ENCODE measurements at places on chromosomes 2 and 18.

DNA sequence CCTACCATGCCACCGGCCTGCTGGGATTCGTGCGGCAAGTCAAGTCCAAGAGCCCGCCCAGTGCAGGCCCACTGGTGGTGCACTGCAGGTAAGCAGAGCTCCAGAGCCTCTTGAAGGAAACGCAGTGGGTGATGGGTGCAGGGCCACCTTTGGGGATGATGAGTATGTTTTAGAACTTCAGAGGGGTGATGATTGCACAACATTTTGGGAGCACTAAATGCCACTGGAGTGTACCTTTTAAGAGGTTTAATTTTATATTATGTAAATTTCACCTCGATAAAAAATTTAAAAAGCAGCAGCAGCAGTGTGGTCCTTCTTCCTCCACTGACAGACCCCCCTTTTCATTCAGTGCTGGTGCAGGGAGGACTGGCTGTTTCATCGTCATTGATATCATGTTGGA, 233.1 kb upstream of the RAB12 start:
- no peak for DNase-seq

DNA sequence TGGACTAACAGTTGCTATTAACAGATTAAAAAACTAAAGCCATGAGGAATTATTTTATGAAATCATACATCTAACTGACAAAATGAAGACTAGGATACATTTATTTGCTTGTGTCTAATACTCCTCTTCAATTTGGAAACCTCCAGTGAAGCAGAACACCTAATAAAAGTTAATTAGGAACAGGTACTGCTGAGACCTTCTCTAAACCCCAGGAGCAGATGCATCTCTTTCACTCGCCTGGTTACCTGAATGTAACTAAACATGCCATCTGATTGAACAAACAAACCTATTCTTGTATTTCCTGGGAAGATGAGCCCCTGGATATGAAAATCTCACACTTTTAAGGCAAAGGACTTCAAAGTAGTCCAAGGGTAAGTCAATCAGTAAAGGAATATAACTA, 898.2 kb downstream of the NRXN1 start:
- no peak for DNase-seq

GRCh38 chr2:168416555-168416954, 39.5 kb upstream of the CERS6 start:
- DNase-seq, result no peak

DNA sequence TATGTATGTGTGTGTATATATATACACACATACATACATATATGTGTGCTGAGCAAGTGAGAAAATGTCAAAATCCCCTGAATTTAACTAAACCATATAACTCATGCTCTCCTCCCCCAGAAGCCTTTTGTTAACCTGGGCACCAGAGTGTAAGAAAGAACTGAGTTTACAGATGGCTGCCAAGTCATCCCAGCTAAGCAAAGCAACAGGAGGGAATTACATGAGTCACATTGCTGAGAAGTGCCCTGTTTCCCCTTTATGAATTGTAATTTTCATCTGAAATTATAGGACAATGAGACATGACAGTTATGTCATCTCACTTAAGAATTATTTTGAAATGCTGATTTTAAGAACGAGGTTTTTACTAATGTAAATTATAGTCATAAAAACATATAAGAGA, 29.9 kb downstream of the SCN7A start:
- no peak for DNase-seq

DNA sequence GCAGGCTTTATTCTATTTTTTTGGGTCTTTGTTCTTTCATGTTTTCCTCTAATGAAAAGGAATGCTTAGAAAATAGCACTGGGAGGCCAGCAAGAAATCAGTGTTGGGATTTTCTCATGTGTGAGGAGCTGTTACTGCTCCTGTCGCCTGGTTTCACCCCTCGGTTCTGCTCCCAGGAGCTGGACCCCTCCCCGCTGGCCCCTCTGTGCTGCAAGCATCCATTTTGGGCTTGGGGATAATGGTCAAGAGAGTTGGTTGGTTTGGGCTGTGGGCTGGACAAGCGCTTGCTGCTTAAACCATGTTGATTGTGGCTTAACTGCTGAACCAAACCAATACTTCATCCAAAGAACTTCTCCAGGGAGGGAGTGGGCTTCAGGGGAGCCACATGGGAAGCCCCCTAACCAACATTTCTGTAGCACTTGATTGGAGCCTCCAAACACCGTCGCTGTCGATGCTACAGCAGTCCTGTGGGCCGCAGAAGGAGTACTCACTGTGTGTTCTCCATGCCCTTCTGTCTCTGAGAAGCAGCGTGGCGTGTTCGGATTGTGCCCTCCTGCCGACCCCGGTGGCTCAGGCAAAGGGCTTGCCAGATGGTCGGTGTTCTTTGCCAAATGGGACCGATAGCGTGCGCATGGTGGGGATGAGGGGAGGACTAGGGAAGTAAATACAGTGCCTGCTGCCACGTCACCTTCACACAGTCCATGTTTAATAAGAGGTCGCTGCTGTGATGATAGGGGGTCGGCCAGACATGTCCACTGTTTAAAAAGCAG, 40.0 kb downstream of the AGAP1 start:
- no peak for DNase-seq

DNA sequence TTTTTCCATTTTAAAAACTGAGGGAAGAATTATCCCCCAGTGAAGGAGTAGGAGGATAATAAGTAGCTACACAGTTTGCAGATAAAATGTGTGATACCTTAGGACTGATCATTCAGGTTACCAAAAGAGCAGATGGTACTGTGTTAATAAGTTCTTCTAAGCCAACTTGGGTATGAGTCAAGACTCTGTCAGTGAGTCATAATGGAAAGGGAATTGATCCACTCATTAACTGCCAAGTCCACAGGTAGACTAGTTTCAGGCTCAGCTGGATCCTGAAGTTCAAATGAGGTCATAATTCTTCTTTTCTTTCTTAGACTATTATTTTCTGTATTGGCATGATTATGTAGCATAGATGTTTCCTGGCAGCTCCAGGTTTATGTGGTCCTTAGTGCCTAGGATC, 142.4 kb upstream of the ALPP start:
- no peak for DNase-seq

DNA sequence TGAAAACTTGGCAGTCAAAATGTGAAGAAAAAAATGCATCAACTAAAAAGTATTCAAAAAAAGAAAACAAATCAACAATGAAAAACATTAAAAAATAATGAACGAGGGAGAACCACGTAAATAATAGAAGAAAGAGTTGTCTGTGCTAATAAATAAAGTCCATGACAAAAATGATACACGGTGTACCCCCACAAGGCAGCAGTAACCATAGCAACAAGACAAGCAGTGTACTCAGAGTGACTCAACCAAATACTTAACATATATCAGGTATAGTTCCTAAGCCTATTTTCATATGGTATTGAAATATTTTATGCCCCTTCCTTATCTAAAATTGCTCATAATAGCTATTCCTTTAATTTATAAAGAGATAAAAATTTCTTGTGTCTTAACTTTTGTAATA, 162.3 kb upstream of the TMEM200C start:
- no peak for DNase-seq

- no peak for DNase-seq
Observed at GRCh38 chr2:182291296-182291695, 135.5 kb downstream of the PDE1A start.

DNA sequence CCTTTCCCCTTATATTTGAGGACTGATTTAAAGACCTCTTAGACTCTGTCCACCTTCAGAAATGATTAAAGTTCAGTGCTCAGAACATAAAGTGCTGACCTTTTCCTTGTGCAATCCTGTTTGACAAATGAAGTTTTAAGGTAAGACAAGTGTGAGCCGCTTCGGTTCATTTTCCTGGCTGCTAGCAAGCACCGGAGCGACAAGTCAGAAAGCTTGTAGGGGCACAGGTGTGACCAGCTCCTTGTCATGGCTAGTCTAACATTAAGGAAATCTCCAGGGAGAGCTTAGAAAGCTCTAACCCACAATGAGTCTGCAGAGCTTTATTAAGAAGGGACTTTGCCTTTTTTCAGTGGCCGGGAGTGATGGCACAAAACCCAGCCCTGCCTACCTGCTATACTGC, 2.3 kb upstream of the NCKAP5 start:
- DNase-seq, result no peak

DNA sequence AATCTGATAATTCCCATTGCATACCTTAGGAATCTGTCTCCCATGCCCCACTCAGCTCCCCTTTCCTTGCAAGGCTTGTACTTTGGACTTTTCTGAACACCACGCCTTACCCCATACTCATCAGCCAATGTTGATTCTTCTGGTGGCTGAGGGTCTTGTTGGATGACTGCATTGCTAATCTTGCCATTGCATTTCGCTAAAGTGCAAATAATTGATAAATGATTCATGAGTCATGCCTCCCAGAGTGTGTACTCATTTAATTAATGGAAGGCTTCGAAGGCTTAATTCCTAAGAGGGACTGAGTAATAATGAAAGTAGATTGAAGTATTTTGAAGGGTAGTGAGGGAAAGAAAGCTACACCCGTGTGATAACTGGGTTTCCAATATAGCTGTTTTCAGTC, 28.0 kb upstream of the PPP1R1C start:
- no peak for DNase-seq

- DNase-seq, result no peak
Observed at GRCh38 chr2:102345329-102345920, 10.2 kb upstream of the IL18R1 start.

- no peak for DNase-seq
Observed at GRCh38 chr2:42474765-42475454, 18.9 kb downstream of the KCNG3 start.

DNA sequence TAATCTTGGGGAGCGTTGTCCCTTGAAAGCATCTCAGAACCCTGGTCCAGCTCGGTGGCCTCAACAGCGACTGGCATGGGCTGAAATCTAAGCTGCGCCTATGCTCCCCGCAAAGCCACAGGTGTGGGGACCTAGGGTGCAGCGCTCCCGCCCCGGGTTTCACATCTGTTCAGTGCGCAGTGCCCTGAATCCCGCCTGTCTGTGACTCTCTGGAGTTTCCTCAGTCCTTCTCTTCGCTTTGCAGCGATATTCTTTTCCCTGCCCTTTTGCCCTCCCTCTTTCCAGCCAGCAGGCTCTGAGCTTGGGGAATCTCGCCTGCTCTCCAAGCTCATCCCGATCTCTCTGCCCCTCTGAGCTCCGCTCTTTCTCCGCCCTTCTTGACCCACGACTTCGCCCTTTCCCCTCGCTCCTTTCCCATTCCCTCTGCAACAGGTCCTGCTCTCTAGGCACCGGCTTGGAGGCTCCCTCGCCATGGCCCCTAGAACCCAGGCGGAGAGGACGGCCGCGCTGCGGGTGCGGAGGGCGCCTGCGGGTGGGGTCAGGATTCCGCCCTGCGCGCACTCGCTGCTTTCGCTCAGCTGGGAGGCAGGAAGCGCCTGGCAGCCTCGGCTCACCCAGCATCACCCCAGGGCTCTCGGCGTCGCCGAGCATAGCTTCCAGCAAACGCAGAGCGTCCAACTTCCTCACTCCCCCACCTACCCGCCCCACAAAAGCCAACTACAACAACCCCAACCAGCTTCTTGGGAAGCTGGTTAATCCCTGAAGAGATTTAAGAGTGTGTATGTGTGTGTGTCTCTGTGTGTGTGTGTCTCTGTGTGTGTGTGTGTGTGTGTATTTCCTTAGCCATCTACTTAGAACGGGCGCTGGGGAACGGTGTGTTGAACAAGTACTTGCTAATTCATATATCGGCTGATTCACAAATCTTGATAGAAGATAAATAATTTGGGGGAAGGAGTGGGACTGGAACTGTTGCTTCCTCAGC, 1.1 kb downstream of the GRP start:
- no peak for DNase-seq

- DNase-seq, result no peak
Observed at GRCh38 chr18:41613003-41613609, 341.9 kb upstream of the PIK3C3 start.

- no peak for DNase-seq
Observed at GRCh38 chr18:22546905-22547570, 129.3 kb upstream of the CTAGE1 start.

GRCh38 chr2:223722226-223722625, 115.2 kb downstream of the AP1S3 start:
- no peak for DNase-seq

GRCh38 chr2:96233880-96234316, 25.3 kb upstream of the STARD7 start:
- no peak for DNase-seq

- no peak for DNase-seq
Observed at GRCh38 chr18:55470826-55471225, 117.2 kb downstream of the TCF4 start.

- DNase-seq, result no peak
Observed at GRCh38 chr18:24514439-24514838, 54.0 kb downstream of the HRH4 start.

DNA sequence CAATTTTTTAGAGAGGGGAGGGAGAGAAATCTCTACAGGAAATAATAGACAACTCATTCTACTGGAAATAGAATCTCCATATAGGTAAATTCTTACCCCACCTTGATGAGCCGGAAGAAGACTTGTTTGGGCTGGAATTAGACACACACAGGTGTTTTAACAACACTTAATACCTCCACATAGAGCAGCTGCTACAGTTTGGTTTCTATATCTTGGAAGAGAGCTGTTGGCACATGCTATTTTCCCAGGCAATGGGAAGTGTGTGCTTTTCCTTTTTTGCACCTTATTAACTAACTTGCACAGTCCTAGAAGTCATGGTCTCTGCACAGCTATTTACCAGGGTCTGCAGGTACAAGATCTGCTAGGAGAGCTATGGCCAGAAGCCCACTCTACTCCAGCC, 73.7 kb downstream of the SATB2 start:
- DNase-seq, result no peak

GRCh38 chr2:236661762-236662110, 92.1 kb downstream of the ACKR3 start:
- no peak for DNase-seq

- DNase-seq, result no peak
Observed at GRCh38 chr2:159131267-159131913, 155.1 kb downstream of the WDSUB1 start.

- no peak for DNase-seq
Observed at GRCh38 chr18:36012891-36013290, 40.4 kb downstream of the RMP24 start.

GRCh38 chr2:21032338-21033236, 11.3 kb downstream of the APOB start:
- DNase-seq, result no peak

GRCh38 chr2:208319391-208319790, 53.3 kb downstream of the PIKFYVE start:
- no peak for DNase-seq

GRCh38 chr18:3332376-3332775, 70.4 kb downstream of the MYL12B start:
- no peak for DNase-seq

GRCh38 chr18:36302676-36303075, 5.2 kb downstream of the FHOD3 start:
- DNase-seq, result no peak

- DNase-seq, result no peak
Observed at GRCh38 chr2:215366440-215367032, 54.7 kb downstream of the ATIC start.

DNA sequence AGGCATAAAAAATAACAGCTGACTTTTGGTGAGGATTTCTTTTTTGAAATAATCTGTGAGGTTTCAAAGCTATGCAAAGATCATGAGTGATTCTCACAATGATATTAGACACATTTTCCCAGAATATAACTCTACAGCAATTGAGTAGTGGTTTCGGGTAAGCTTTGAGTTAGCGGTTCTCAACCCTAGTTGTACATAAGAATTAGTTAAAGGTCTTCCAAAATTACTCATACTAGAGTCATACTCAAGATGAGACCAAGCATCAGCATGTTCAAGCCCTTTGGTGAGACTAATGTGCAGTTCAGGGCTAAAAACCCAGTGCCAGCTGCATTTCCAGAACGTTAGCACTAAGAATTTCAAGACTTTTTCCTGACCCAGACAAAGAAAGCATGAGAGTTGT, 31.1 kb downstream of the DSG4 start:
- DNase-seq, result no peak

Measured in activated CD4-positive, alpha-beta T cell treated with anti-CD3 and anti-CD28 coated beads for 1 hour (primary cell).